ENCODE measurements at places on chromosomes 2 and 18.

- DNase-seq: no peak
These were observed 75.9 kb downstream of the PMS1 start for GRCh38 chr2:189860161-189860560.

GRCh38 chr2:130263606-130264005 is 65.4 kb upstream of the TUBA3E start:
- no peak for DNase-seq

- DNase-seq: no peak
These were observed 200.7 kb downstream of the MYCN start for GRCh38 chr2:16140771-16141640.

- DNase-seq: no peak
These were observed 50.6 kb downstream of the GLI2 start for GRCh38 chr2:120786038-120786960.

DNA sequence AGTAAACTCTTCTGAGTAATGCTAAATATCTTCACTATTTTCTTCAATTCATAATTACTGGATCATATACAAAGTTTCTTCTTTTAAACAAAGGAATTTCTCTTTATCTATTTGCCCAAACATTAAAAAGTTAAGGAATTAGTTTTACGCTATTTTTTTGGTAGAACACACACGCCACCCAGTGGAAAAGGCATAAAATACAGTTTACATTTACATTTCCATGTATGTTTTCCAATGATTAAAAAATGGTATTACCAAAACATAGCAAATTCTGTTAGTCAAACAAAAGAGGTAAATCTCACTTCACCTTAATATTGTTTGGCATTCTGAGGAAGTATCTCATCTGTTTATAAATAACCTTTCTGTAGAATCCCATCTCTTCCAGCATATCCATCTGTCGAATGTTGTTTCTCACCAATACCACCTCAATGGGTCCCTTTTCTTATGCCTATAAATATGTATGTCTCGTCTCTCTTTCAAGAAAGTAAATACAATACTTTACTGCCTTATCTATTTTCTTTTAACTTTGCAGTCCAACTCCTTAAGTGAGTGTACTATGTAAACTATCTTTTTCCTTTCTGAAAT is 7.2 kb downstream of the BOLL start:
- DNase-seq: no peak

GRCh38 chr2:237540823-237541222 is 25.6 kb upstream of the PRLH start:
- no peak for DNase-seq

GRCh38 chr2:120486946-120487345 is 141.0 kb downstream of the INHBB start:
- DNase-seq: no peak

DNA sequence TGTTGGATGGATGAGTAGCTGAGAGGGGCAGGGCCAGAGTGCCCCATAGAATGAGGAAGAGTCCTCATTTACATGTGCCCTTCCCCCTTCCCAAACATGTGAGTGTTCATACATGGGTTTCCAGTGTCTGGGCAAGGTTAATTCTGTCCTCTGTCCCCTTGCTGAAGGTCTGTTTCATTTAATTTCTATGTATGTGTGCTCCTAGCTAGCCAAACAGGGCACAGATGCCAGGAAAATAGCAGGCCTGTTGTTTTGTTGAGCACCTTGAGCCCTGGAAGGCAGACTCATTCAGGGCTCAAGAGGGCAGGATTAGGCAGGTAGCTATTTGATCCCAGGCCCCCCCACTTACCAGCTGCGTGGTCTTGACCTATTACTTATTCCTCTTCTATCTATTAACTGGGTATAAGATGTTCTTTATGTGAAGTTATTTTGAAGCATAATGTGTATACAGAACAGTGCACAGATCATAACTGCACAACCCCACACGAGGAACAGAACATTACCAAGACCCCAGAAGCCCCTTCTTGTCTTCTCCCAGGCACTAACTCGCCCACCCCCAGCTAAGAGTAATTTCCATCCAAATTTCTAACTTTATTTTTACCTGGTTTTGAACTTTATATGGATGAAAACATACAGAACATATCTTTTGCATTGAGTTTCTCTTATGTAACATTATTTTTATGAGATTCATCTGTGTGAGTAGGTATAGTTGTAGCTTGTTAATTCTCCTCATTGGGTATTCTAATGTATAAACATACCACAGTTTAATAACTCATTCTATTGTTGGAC is 164.3 kb downstream of the RPIA start:
- DNase-seq: no peak

DNA sequence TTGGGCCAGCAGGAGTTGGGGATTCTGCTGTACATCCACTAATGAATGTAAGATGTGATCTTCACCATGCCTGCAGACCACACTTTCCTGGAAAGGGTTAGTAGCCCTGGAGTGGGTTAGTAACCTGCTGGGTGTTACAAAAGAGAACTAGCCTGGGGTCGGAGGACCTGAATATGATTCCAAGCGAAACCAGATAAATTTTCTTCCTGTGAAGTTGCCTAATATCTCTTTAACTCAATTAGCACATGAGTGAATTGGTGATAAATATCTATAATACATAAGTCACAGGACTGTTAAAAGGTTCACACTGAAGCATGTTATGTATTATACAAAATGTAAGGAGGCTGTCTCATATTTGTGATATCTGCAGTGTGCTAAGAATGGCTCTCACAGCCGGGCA is 291.0 kb downstream of the CNTNAP5 start:
- no peak for DNase-seq

DNA sequence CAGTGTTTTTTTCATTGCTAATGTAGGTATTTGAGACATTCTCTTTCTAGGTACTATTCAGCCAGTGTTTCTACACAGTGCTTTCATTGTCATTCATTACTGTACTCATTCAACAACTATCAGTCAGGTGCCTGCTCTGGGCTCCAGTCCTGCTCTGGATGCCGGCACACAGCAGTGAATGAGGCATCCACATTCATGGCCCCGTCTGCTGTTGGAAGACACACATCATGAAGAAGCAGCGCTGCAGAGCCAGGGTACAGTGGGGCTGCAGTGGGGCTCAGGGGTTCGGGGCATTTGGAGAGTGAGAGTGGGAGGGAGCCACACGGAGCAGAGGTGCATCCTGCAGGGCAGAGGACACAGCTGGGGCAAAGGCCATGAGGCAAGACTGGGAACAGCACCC is 737.2 kb upstream of the RAB6C start:
- no peak for DNase-seq
